ENCODE measurements at places on chromosomes 5 and 9.

GRCh38 chr9:134899818-134900217 is 17.9 kb downstream of the FCN1 start:
- no peak for DNase-seq

DNA sequence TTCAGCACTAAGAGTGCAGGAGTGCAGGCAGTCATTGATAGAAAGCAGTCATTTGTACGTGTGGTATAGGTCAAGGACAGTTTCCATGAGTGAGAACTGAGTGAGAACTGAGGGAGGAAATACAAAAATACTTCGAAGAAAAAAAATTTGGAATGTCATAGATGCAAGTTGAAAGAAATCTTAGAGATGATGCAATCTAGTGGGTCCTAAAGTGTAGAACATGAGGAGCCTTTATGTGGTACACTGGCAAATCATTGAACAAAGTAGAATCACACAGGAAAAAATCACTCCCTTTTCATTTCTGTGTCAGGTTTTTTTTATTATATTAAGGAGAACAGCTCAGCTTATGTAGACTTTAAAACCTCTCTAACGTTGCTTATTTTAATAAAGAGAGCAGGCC is 26.4 kb upstream of the SLC1A1 start:
- DNase-seq: no peak

DNA sequence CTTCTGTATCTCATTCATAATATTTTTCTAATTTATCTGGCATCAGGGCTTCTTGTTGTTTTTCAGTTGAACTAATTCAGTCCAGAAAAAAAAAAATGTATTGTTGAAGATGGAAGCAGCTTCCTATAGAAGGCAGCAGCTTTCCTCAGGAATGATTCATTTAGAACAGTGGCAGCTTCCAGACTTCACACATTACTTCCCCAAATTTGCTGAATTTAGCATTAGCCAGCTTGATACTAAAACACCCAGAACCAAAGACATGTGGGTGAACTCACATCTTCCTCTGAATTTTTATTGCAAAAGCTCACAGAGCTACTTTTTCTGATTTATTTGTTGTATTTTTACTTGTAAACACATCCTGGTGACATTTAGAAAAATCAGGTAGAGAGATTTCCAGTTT is 53.8 kb downstream of the HCN1 start:
- no peak for DNase-seq

DNA sequence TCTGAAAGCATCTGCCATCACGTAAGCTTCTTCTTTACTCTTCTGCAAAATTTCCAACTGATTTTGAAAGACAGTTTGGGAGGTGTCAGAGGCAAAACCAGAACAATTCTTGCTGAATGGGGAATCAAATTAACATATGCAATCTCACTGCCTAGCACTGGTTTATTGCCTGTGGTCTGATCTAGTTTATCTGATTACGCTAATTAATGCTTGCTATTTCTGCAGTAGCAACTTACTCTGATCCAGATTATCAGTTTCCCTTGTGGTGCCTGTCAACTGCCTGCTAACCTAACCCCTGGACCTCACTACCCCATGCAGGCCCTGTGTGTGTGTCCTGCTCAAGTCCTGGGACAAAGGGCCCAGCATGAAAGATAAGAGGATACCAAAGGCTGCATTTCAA is 40.3 kb downstream of the CCDC125 start:
- DNase-seq: no peak

DNA sequence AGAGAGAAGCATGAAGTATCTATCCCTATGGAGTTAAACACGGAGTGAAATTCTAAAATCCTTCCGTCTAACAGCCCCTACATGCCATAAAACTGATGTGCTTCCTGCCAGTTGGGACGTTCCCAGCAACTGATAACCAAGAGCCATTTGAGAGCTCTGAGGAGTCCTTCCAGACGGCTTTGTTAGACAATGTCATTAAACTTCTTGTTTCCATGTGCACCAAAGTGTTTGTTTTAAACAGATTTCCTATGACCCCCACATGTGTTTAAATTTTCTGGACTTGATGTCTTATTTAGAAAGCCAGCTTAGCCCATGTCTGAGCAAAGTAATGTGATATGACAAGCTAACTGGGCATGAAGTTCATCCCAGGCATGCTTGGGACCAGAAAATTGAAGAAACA is 57.2 kb upstream of the LPAR1 start:
- DNase-seq: no peak

DNA sequence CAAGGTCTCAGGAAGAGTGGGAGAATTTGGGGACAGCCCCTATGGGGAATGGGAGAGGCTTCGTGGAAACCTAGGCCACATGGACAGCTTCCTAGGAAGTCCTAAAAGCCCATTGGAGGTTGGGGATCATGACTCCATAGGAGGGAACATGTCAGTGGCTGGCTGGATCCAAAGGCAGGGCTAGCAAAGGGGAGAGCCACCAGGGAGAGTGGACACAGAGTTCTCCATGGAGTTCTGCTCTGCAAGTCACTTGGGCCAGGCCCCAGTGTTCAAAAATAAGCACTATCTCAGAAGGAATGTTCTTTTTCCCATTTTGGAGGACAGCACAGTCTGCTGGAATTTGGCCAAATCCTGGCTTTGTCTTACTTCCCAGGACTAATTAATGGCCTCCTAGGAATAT is 140.6 kb upstream of the RAD23B start:
- no peak for DNase-seq

DNA sequence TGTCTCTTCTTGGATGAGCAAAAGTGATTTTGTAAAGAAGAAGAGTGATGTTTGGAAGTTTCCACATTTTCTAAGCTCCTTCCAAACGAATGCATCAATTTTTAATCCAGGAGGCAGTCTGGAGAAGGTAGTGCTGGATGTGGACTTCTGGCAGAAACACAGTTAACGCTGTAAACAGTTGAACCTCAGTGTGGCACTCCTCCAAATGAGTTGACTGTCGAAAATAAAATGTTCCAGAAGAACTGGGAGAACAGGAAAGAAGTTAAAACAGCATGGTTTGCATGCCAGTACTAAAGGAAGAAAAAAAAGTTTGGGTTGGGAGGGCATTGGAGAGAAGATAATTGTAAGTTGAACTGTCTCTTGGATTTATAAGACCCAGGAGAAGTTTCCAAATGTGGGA is 6.5 kb downstream of the ZNF462 start:
- DNase-seq: no peak

DNA sequence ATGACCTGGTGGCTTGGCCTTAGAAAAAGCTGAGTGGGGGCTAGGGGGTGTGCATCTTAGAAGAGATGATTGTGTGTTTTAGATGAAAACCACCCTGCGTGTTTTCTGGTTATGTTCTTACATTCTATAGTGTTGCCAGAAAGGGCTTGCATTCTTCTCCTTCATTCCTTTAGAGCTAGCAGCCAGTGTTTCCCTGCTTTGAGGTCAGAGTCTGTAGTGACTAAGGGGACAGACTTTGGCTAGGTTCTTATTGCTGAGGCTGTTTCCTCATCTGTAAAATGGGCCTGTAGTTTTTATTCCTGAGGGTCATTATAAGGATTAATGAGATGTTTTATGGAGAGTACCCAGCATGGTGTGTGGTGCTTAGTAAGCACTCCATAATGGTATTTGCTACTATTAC is 6.4 kb downstream of the MAST4 start:
- no peak for DNase-seq

- DNase-seq: no peak
These were observed 216.8 kb upstream of the RFX3 start for GRCh38 chr9:3742586-3742985.

Data from bone marrow (tissue), 2 donors.